ENCODE measurements at places on chromosomes 5 and 9. TPM values are rescaled to one million over a fixed set of nuclear protein-coding genes. Genes with fewer than 3 reads are reported as not detected.

FAM81B gene
- total RNA-seq, result not detected

FOXD4L5 gene
- total RNA-seq, result 0.29 TPM

DMAC1 gene
- total RNA-seq, result 73.8 TPM

GRCh38 chr5:178471711-178472110, 118.5 kb downstream of the COL23A1 start:
- DNase-seq, result no peak

GRCh38 chr5:132090107-132090506, 16.5 kb downstream of the CSF2 start:
- DNase-seq, result no peak

- no peak for DNase-seq
Observed at GRCh38 chr9:134440636-134441226, 114.5 kb downstream of the RXRA start.

DNA sequence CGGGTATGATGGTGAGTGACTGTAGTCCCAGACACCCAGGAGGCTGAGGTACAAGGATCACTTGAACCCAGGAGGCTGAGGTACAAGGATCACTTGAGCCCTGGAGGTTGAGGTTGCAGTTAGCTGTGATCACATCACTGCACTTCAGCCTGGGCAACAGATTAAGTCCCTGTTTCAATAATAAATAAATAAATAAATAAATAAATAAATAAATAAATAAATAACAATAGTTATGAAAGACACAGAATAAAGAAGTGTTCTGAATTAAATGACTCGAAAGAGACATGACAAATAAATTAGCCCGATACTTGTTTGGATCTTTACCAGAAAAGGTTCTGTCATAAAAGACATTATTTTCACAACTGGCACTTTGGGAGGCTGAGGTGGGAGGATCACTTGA, 72.0 kb upstream of the SUSD1 start:
- DNase-seq, result no peak

DNA sequence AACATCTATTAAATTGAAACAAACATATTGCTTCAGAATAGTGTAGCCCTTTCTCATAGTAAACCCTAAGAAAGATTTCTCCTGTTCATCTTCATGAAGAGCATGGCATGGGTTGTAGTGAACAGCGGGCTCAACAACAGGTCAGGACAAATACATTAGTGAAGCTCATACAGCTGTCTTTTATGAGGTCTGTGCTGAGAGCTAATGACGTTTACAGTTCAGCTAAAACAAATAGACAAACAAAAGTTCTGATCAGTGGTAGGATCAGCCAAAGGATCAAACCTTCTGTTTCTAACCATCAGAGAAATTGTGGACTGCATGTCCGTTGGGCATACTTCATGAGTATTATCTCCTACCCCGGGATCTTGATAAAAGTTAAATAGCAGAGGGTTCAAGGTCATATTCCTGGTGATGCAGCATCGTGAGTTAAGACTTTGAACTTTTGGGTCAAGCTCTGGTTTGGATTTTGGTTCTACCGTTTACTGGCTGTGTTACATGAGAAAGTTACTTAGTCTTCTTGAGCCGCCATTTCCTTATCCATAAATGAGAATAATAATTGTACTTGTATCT, 37.9 kb downstream of the ACO1 start:
- no peak for DNase-seq

- no peak for DNase-seq
Observed at GRCh38 chr5:124963236-124963919, 216.9 kb upstream of the ZNF608 start.

GRCh38 chr9:127833555-127833954, 20.9 kb downstream of the ENG start:
- no peak for DNase-seq

Measured in progenitor cell of endocrine pancreas (in vitro differentiated cells).